ENCODE measurements at places on chromosomes 3 and 15.

- no peak for DNase-seq
Measured at GRCh38 chr3:22319446-22319845, 568.4 kb upstream of the ZNF385D start.

- DNase-seq, result no peak
Measured at GRCh38 chr3:48432411-48433371, 2.8 kb upstream of the PLXNB1 start.

- DNase-seq, result no peak
Measured at GRCh38 chr3:180295811-180296210, 259.1 kb upstream of the PEX5L start.

GRCh38 chr3:53139906-53140846 lies 9.9 kb upstream of the RFT1 start:
- DNase-seq, result no peak

GRCh38 chr3:53842436-53843194 lies 3.6 kb downstream of the CHDH start:
- DNase-seq, result no peak

DNA sequence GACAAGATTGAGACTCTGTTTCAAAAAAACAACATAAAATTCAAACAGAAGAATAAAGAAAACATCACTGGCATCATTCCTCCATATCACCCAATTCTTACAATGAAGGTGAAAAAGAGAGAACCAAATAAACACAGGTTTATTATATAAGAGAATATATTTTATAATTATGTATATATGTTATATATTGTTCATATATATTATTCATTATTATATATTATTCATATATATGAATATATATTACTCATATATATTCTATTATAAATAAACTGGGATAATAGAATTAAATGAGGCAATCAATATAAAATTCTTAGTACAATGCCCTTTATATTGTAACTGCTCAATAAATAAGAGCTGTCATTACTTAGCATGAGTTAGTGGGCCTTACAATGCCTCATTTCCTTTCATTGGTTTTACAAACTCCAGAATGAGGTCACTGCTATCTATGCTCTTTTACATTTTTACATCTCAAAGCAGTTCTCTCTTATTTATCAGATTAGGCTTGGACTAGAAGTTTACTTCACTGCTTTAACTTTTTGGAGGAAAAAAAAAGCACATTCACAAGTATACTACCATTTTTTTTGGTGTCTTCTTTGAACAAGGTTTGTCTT lies 135.5 kb upstream of the TTC14 start:
- no peak for DNase-seq

DNA sequence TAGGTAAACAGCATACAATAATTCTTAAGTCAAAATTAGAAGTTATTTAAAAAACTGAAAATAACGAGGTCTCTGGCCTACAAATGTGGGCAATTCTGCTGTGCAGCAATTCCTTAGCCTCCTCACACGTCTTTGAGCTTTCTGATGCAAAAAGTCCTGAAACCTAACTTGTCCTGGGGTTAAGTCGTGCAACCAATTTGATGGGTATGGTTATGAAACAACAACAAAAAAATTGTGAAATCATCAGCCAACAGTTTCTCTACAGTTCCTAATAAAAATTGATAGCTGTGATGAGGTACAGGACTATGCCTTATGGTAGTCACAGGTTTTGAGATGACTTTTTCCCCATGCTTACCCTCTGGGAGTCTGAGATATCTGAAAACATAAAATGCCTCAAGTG lies 6.5 kb upstream of the GLB1 start:
- no peak for DNase-seq

GRCh38 chr15:88792342-88793282 lies 10.6 kb upstream of the ACAN start:
- no peak for DNase-seq

- no peak for DNase-seq
Measured at GRCh38 chr3:79081335-79081734, 686.5 kb downstream of the ROBO1 start.

- no peak for DNase-seq
Measured at GRCh38 chr15:29435811-29436210, 166.2 kb upstream of the NSMCE3 start.

DNA sequence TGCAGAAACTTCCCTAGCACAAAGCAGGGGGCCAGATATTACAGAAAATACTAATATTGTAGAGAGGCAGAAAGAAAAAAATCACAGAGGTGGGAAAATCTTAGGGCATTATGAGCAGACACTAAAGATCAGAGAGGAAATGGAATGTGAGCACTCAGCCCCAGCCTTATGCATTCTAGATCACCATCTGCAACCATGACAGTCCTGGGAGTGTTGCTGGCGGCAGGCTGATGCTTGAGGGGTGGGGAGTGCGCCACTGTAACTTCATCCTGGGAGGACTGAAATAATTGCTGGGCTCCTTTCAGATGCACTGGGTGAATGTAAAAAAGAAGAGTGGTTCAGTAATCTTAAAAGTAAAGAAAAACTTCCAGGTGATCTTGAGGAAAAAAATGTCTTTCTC lies 427.6 kb upstream of the SEMA6D start:
- no peak for DNase-seq

- peak; percentile 94 for DNase-seq
Measured at GRCh38 chr15:62060113-62060895, at the start of gene VPS13C. VPS13C (minus strand) TSS chr15:62060447; CDS start chr15:62060374, 73 bp downstream.

DNA sequence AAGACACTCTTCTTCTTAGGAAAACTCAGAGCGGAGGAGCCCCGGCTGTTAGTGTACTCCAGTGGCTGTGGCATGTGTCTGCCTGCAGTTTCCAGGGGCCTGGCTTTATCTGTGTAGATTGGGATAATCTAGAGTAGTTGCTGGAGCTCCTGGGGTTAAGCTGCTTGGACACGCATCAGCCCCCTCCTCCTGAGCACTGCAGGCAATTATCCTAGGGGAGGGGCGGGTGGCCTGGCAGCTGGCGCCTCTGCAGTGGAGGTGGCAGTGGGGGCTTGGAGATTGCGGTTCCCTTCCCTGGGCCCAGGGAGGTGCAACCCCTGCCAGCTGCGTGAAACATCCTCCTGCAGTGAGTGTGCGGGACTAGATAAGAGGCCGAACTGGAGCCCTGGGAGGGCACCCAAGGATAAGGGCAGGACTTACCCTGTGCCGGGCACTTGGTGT lies 68.2 kb downstream of the EFCAB12 start:
- no peak for DNase-seq

GRCh38 chr15:60803059-60803458 lies 324.1 kb upstream of the ICE2 start:
- DNase-seq, result no peak

DNA sequence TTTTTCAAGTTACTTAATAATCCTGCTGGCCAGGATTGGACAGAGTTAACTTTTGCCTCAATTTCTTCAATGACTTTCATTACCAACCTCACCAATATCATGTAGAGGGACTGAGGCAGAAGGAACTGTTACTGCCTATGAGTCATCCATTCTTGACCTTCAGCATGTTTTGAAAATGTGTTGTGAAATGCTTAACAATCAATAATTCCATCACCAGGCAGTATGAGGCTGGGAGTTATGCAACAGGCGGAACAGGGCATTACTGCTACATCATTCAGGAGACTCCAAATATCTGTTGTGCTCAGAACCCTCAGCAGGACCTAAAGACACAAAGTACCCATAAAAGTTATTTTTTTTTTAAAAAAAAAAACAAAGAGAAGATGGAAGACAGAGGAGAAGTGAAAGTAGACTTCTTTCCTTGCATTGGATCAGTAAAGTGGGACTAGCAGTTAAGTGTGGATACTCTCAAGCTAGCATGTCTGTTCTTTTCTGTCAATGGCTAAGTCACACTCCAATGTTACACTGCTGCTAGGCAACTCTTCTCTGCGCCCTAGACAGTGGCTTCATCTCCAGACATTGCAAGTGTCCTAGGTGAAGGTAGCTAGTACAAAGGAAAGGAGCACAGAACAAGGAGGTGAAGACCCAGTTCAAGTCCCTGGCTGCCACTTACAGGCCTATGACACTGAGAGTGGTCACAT lies 184.9 kb upstream of the LPP start:
- no peak for DNase-seq

GRCh38 chr3:168990134-168990533 lies 673.4 kb downstream of the MECOM start:
- DNase-seq, result no peak

- no peak for DNase-seq
Measured at GRCh38 chr3:59872128-59872527, 822.3 kb upstream of the CFAP20DC start.

DNA sequence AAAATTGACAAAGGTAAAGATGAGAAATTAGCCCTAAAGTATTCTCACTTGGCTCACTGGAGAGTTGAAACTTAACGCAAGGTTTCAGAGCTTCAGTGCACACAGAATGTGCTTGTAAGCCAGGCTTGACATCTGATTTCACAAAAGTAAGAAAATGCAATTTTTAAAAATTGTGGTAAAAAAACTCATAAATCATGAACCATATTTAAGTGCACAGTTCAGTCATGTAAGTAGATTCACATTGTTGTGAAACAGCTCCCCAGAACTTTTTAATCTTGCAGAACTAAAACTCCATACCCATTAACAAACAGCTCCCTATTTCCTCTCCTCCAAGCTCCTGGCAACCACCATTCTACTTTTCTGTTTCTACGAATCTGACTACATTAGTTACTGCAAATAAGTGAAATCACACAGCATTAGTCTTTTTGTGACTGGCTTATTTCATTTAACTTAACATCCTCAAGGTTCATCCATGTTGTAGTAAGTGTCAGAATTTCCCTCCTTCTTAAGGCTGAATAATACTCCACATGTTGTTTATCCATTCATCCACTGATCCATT lies 14.5 kb downstream of the RTP3 start:
- no peak for DNase-seq

DNA sequence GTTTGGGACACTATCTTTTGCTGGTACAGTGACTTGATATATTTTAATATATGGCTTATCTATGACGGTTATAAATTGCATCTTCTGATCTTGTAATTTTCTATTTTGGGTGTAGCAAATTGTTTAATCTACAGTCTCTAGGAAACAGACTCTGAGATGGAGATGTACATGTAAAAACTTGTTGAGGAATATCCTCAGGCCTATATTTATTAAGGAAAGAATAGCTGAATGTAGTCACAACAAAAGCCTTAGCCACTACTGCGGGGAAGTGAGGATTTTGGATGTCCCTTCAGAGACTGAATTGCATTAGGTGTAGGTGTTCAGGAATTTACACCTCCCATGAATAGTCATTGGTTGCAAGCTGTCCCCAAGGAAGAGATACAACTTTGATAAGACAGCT lies 13.8 kb upstream of the OR5K3 start:
- DNase-seq, result no peak

DNA sequence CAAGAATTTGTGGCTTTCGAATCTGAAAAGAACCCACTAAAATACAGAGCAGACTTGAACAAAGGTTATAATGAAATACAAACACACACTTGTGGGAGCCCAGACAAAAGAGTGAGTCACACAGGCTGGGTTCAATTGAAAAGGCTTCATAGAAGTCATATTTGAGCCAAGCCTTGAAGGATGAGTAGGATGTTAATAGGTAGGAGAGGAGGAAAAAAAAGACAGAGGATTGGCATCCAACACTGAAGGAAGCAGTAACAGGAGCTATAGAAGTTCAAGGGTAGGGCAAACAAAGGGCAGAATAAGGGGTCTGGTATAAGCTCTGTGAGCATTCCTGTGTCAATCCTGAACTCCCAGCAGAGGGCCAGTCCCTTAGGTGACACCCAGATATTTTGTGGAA lies 325.4 kb downstream of the FOXP1 start:
- DNase-seq, result no peak

GRCh38 chr3:72274493-72275330 lies 489.8 kb upstream of the PROK2 start:
- DNase-seq, result peak; percentile 45

DNA sequence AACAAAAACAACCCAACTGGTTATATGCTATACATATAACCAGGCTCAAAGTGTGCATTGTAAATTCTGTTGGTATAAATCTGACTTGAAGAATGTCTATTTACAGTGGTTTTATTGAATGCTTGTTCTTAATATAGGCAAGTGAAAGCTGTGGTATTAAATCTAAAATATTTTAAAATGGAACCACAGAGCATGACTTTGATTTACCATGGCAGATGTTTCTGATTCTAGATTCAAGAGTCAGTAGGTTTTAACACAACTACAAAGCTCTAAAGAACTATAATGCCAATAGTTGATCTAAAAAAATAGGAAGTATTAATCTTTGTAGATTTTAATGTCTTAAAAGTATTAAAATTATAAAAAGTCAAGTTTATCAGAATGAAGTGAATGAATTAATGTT lies 141.9 kb upstream of the PLSCR5 start:
- DNase-seq, result no peak

DNA sequence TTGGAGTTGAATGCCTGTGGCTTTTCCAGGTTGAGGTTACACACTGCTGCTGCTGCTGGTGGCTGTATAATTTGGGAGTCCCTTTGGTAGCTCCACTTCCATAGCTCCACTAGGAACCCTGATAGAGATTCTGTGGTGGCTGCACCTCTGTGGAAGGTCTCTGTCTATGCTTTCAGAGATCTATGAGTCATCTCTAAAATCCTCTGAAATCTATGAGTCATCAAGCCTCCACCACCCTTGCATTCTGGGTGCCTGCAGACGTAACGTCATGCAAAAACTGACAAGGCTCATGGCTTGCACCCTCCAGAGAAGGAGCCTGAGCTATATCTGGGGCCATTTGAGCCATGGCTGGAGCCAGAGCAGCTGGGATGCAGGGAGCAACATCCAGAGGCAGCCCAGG lies 1037.0 kb upstream of the CFAP20DC start:
- DNase-seq, result peak; percentile 23

DNA sequence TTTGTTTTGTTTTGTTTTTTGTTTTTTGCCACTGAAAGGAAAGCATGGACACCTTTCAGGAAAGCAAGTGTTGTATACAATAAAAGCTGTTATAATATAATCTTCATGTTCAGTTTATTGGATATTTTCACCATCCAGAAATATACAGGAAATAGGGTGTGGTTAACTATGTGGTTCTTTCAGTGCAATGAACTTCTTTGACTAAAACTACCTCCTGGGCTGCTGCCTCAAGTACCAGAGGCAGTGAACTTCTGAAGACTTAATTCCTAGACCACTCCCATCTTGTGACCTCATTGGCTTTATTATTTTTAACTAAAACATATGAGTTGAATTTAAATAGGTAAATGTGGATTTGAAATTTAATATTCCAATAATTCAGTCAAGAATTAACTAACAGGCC lies 27.1 kb upstream of the TBL1XR1 start:
- DNase-seq, result no peak

DNA sequence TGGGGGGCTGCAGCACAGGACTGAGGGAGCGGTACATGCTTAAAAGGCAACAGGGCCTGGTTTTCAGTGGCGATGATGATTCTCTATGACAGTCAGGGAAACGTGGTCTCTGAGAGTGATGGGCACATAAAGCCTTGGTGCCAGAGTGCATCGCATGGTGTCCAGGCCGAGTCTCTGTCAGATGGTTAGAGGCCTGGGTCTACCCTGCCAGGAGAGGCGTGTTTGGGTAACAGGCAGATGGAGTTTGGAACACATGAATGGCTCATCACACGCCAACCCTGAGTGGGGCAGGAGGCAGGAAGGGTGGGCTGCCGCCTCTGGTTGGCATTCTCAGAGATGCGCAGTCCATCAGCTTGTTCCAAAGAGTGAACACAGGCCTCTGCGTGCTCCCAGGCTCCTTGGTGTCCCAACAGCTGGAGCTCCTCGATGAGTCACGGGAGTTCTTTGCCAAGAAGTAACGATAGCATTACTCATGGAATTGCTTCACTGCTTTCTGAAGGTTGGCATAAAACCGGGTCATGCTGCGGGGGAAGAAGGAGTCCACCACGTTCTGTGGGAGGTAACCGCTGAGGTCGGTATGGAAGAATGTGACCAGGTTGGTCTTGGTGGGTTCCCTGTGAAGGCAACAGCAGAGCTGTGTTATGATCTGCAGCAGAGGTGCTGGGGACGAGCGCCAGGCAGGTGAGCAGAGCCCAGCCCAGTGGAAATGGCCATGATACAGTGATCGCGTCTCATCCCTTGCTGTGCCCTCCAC lies 11.0 kb downstream of the STARD5 start:
- DNase-seq, result no peak
